ENCODE measurements at places on chromosomes 12 and 14.

- DNase-seq = no peak
Observed at GRCh38 chr12:119168721-119169120, 10.0 kb upstream of the HSPB8 start.

DNA sequence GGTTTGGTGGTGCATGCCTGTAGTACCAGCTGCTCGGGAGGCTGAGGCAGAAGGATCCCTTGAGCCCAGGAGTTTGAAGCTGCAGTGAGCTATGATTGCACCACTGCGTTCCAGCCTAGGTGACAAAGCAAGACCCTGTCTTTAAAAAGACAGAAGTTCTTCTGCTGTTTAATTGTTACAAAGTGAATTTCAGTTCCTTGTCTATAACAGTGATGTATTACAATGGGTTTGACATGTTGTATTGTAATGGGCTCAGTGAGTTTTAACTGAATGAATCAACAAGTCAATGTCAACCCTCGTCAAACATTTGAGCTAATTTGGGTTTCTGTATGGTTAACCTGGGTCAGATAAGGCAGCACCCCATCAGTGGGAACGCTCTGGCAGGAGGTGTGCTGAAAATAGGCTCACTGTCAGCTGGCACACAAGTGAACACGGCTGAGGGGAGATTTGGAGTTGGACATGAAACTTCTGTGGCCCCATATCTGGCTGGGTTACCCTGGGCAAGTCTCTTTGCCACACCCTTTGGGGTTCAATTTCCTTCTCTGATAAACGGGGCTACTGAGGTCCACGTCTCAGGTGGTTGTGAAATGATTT, 14.0 kb upstream of the TRPV4 start:
- no peak for DNase-seq

DNA sequence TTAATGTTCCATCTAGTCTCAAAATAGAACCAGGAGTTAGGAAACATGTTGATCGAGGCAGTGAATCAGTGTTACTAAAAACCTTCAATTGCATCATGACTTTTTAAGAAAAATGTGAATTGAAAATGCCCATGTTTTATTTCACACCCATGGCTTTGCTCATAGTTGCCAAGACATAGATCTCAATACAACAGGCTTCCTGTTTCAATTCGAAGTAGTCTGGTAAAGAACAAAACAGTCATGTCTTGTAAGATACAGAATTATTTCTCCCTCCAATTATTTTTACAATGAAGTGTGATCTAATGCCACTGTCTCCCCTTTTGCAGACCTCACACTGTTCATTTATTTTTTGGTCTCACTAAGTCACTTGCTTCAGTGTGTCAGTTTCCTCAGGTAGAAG, 44.6 kb upstream of the FAR2 start:
- no peak for DNase-seq

- no peak for DNase-seq
Observed at GRCh38 chr14:41830714-41831406, 224.2 kb downstream of the LRFN5 start.

DNA sequence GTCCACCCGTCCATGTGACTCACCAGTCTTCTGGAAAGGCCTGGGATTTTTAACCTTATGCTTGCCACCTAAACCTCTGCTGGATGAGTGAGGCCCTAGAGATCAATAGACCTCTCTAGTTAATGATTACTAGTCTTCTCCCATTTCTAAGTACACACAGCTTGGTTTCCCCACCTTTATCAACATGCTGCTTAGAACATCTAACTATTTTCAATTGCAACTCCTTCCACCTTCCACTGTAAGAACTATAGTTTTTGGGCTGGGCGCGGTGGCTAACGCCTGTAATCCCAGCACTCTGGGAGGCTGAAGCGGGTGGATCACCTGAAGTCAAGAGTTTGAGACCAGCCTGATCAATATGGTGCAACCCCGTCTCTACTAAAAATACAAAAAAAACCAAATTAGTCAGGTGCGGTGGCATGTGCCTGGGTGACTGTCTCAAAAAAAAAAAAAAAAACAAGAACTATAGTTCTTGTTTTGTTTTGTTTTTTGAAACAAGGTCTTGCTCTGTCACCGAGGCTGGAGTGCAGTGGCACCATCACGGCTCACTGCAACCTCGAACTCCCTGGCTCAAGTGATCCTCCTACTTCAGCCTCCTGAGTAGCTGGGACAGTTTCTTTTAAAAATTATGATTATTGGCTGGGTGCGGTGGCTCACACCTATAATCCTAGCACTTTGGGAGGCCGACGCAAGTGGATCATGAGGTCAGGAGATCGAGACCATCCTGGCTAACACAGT, 18.7 kb upstream of the MDM2 start:
- no peak for DNase-seq

DNA sequence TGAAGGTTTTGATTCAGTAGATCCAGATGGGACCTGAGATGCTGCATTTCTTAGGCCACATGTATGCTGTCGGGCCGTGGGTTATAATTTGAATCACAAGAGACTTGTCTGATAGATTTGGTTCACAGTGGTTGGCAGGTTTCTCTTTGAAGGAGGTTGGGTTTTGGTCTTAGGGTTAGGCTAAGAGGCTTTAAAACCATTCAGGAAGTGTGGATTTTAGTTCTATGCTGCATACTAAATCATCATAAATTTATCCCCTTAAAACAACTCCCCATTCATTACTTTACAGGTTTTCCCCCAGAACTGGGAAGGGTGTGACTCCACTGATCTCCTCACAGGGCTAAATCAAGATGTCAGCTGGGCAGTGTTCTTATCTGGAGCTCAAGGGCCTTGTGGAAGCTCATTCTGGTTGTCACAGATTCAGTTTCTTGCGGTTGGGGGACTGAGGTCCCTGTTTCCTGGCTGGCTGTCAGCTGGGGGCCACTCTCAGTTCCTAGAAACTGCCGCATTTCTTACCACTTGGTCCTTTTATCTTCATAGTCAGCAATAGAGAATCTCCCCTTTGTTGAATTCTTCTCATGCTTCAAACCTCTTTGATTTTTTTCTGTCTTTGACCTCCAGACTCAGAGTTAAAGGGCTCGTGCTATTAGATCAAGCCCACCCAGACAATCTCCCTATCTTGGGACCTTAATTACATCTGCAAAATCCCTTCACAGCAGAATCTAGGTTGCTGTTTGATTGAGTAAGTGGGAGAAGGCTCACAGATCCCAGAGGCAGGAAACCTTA, 20.6 kb upstream of the PCNX1 start:
- DNase-seq = no peak

DNA sequence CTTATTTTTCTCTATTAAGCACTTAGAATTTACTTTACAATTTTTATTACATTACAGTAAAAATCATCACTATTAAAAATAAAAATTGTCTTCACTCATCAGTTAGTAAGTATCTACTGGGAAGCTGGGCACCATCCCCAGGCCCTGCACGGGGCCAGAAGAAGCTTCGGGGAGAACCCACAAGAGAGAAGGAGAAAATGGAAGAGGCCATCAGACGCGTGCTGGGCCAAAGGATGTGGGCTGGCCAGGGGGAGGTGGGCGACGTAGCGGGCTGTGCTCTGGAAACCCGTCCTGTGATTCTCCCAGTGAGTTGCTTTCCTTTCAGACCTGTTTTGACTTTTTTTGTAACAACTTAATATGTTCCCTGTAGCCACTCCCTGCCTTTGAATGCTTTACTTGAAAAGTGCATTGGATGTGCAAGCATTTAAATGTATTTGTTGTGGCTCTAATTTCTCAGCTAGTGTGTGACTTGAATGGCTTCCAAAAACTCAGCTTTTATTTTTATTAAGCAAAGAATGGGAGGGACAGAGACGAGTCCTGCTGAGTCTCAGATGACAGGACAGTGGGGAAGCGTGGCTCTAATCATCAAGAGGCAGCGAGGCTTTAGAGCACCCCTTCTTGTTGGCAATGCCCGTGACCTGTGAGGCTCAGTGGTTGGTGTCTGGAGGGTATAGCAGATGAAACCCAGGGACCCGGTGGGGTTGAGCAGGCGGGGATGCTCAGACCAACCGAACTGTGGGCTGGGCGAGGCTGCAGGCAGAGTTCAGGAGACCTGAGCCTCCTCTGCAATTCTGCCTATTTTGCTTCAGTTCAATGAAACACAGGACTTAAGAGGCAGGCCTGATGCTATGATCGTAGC, 38.8 kb downstream of the SYNE3 start:
- no peak for DNase-seq

DNA sequence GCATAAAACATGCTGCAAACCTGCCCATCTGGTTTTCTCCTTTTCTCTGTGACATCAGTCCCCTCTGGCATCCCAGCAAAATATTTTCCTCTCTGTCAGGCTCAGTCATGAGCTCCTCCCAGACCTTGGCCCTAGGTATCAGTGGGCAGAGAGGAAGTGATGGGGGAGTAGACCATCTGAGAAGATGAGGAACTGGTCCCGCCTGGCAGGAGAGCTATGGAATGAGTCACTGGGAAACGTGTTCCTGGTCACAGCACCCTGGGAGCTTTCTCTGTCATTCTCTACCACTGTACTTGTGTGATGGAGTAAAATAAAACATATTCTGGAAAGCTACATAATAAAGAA, 5.0 kb upstream of the SRSF9 start:
- DNase-seq = peak; percentile 34

GRCh38 chr12:53862831-53863230, 75.8 kb upstream of the HOXC13 start:
- DNase-seq = no peak

Data from lung microvascular endothelial cell (primary cell).